ENCODE measurements at places on chromosomes 11 and 22.

GRCh38 chr11:13686776-13687175 is 18.3 kb downstream of the FAR1 start:
- no peak for DNase-seq

DNA sequence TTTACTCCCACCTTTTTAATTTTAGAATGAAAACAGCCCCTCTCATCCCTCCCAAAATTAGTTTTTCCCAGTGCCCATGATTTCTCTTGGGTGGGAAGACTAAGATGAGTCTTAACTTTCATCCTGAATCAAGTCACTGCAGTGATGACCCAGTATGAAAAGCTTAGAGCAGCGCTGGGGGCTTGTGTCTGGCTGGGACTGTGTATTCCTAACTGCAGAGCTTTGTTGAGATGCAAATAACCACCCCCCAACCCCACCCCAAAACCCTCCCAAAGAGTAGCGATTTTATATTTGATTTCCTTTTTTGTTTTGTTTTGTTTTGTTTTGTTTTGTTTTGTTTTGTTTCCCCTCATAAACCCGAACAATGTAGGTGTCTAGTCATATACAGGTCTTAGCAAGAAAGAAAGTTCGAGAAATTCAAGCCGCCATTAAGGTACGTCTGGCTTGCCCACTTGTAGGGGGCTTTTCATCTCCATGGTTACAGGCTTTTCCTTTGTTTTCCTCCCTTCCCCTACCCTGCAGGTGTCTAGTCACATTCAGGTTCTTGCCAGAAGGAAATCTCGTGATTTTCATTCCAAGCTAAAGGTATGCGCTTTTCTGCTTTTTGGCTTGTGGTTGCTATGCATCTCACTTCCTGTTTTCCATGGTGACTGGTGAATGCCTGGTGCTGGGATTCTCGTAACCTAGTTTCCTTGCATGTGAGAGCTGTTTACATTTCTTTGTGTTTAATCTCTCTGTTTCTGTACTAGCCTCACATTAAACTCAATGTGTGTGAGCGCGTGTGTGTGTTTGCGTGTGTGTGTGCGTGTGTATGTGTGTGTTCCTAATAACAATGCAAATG is 144.6 kb upstream of the RASSF10 start:
- DNase-seq: peak; percentile 86

- DNase-seq: no peak
These were observed 10.4 kb downstream of the ANO5 start for GRCh38 chr11:22203281-22203680.

DNA sequence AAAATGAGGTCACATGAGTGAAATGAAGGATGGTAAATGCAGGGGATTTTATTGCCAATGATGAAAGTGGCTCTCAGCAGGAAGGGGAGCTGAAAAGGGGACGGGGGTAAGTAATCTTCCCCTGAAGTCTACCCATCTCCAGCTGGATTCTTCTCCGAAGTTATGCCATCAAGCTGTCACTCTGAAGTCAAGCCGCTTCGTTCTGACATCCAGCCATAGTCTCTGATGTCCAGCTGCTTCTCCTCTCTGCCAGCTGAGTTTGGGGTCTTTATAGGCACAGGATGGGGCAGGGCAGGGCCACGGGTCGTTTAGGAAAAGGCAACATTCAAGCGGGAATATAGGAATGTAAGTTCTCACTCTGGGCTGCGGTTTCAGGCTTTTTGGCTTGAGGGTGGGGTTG is 181.9 kb upstream of the ANO3 start:
- DNase-seq: no peak

GRCh38 chr11:77346906-77347603 is 45.6 kb upstream of the GDPD4 start:
- no peak for DNase-seq

- DNase-seq: no peak
These were observed 52.5 kb upstream of the C11orf58 start for GRCh38 chr11:16685914-16686313.
